Mesothelial cell of epicardium (in vitro differentiated cells): ENCODE measurements at places on chromosomes 13 and 19. TPM values are rescaled to one million over a fixed set of nuclear protein-coding genes. Genes with fewer than 3 reads are reported as not detected.

Gene RELB
- 18.5 to 20.8 TPM (median 18.7 TPM) in 3 replicates for total RNA-seq

DNA sequence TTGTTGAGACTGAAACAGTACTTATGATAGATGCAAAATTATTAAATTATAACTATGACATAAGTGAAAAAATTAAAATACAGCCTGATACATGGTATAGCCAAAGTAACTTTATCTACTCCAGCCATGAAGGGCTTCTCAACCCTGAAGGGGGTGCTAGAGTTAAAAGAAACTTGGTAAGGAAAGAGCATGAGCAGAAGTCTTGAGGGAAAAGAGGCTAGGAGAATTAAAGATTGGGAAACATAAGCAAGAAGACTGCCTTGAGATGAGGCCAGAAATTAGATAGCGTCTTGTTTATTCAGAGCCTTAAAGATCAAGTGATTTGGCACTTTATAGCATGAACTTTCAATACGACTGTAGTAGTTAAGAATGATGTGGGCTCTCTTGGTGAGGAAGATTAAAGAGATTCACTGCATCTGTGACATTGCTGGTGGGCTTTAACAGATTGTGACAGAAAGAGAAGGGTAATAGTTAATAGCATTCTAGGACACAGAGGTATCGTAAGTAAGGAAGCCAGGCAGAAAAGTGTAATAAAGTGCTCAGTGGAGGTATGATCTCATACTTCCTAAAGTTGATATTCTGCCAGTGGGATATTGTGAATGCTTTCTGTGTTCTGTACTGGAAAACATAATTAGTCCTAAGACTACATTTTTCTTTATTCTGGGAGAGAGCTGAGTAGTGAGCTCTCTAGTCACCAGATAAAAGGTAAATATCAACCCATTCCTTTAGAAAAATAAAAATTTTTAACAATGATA, 385.4 kb upstream of the PRR20A start:
- H3K27ac ChIP-seq, result no peak overlapping the region
- no peaks in the 10 kb centered on the region for H3K4me1 ChIP-seq
- no peak for DNase-seq
- no peaks in the 10 kb centered on the region for H3K27me3 ChIP-seq
- no peaks in the 10 kb centered on the region for H3K36me3 ChIP-seq

GRCh38 chr19:7648265-7649014, 11.5 kb downstream of the STXBP2 start:
- no peak overlapping the region for H3K27ac ChIP-seq
- H3K27me3 ChIP-seq, result peaks cover 12% of the 10 kb centered on the region

Gene ODAD3
- total RNA-seq, result 0.95 to 1.7 TPM (median 1.4 TPM) in 3 replicates

- H3K4me1 ChIP-seq, result peaks cover 6% of the 10 kb centered on the region
- H3K27me3 ChIP-seq, result no peaks in the 10 kb centered on the region
- DNase-seq, result no peak
- no peaks in the 10 kb centered on the region for H3K36me3 ChIP-seq
- no peak overlapping the region for H3K27ac ChIP-seq
- H3K4me3 ChIP-seq, result no peak overlapping the region
Observed at GRCh38 chr13:43240278-43240677, 216.9 kb downstream of the DNAJC15 start.

DNA sequence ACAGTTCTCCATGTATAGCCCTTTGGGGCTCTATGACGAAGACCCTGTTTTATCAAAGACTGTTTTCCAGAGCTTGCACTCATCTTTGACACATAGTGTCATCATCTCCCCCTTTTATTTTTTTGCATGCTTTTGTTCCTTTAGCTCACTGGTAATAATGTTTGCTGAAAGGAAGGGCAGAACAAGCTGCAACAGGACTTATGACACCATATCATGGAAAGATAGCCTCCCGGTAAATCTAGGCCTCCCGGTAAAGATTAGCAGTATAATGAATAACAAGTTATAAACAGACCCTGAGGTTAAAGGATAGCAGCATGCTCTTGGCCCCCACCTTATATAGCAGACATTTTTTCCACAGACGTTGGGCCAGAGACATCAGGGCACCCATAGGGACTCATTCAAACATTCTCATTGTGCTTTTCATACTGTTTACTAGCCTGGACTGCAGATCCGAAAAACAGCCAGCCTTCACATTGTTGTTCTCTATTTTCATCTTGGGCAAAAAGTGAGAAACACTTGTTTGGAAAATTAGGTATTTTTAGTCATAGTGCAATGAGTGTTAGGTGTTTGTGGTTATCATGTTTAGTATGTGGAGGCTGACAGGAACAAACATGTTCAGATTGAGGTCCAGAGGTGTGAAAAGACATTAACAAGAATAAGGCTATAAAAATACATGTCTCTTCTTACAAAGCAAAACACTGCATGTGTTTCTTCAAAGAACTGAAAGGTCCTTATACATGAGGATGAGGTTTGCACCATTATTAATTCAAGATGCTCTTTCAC, 136.9 kb upstream of the SPRY2 start:
- no peak for DNase-seq
- H3K27ac ChIP-seq, result no peak overlapping the region
- no peaks in the 10 kb centered on the region for H3K27me3 ChIP-seq
- no peak overlapping the region for H3K4me3 ChIP-seq

DNA sequence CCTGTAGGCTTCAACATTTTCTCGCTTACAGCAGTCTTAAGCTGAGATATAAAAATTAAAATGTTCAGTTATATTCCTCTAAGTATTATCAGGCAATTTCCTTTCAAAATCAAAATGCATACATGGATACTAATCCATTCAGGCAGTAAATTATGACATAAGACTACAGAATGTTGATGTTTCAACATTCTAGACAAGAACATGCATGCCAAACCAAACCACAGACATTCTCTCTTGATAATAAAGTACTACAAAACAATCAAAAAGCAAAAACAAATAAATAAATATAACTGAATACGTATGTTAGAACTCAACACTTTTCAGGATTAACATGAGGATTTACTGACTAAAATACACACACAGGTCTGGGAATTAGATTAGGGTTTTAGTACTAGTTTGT, 7.7 kb downstream of the DIS3 start:
- no peaks in the 10 kb centered on the region for H3K27me3 ChIP-seq
- H3K36me3 ChIP-seq, result peaks cover 39% of the 10 kb centered on the region
- no peaks in the 10 kb centered on the region for H3K4me1 ChIP-seq
- no peak overlapping the region for H3K27ac ChIP-seq
- DNase-seq, result no peak
- no peak overlapping the region for H3K4me3 ChIP-seq

Gene ANKLE1
- total RNA-seq, result 3.6 to 4.1 TPM (median 3.7 TPM) in 3 replicates

Gene KIR2DL3
- total RNA-seq, result not detected in 3 replicates

GRCh38 chr19:40614622-40615411, 13.6 kb downstream of the LTBP4 start:
- peak overlapping the region; percentile 97 for H3K27ac ChIP-seq
- H3K4me3 ChIP-seq, result peak overlapping the region; percentile 88
- peaks cover 17% of the 10 kb centered on the region for H3K36me3 ChIP-seq
- peaks cover 13% of the 10 kb centered on the region for H3K4me1 ChIP-seq

Gene ZNF345
- total RNA-seq, result 14.0 to 15.8 TPM (median 15.2 TPM) in 3 replicates

- no peak overlapping the region for H3K4me3 ChIP-seq
- H3K36me3 ChIP-seq, result no peaks in the 10 kb centered on the region
- peaks cover 6% of the 10 kb centered on the region for H3K27me3 ChIP-seq
- DNase-seq, result no peak
Observed at GRCh38 chr19:17611462-17612244, 56.2 kb downstream of the COLGALT1 start.
